ENCODE measurements at places on chromosomes 4 and X.

DNA sequence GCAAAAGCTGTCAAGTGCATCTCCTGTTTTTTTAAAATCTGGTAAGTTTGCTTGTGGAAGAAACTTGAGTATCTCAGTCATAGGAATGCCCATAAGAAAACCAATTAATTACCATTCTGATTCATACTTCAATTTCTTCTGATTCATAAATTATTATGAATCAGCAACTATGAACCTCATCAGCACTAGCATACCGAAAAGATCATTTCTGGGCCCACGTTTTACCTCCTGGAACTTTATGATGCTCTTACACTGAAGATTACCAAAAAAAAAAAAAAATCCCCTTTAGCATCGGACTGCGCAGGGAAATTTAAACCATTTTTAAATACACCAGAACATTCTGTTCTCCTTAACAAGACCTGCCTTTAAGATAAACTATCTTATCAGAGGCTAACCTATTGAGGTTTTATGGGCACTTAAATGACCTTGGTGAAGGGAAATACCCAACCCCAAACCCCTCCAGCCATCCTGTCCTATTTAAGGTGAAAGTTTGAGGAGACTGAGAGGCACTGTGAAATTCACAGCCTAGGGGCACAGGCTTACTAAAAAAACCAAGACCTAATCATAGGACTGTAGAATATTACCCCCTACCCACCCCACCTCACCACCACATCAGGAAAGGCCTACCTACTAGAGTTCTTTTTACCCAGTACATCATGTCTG lies 38.2 kb upstream of the ABCG2 start:
- DNase-seq, result no peak

- DNase-seq, result peak; percentile 35
These were observed 96.3 kb upstream of the NOCT start for GRCh38 chr4:138919094-138919936.

GRCh38 chr4:56060036-56060435 lies 111.3 kb downstream of the CEP135 start:
- DNase-seq, result no peak

GRCh38 chr4:186318481-186318880 lies 52.5 kb downstream of the F11 start:
- no peak for DNase-seq

DNA sequence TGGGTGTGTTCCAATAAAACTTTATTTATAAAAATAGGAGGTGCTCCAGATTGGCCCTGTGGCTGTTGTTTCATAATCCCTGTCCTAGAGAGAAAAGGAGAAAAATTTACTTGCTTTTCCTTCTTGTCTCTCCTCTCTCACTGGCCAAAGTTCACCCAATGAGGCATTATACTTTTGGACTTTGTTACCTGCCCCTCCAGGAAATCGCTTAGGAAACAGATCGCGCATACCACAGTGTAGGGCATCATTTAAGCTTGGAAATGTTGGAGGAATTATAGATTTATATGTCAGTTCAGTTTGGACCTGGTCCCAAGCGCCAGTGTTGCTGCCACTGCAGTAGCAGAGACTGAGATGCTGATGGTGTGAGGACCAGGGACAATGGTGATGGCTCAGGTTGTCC lies 337.6 kb upstream of the NR3C2 start:
- DNase-seq, result no peak

DNA sequence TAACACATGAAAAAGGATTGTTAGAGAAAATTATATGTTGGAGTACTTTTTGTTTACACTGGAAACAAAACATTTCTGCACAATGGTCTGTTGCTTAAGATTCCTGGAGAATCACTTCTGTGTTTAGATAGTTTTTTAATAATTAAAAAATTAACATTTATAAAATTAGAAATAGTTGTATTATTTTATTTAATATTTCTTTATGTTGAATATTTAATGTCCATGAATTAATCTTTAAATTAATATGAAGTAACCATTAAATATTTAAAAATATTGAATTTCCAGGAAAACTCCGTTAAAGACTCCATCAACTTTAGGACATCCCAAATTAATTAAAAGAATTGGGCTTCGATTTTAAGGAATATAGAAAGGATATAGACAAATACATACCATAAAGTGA lies 797.1 kb upstream of the GALNTL6 start:
- DNase-seq, result no peak

DNA sequence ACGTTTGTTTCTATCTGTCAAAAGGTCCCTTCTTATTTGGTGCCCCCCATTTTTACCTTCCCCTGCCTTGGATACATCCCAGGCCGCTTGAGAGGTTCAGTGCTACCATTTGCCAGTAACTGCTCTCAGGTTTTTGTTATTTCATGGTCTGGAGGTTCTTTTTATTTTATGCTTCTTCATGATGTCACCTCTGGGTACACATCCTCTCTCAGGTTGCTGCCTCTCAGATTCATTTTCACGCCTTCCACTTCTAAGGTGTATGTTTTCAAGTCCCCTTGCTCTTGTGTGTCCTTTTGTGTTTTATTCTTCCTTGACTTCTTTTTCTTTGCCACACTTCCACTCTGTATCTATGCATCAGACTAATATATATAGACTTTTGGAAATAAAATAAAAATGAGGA lies 640.1 kb upstream of the AADAT start:
- no peak for DNase-seq

DNA sequence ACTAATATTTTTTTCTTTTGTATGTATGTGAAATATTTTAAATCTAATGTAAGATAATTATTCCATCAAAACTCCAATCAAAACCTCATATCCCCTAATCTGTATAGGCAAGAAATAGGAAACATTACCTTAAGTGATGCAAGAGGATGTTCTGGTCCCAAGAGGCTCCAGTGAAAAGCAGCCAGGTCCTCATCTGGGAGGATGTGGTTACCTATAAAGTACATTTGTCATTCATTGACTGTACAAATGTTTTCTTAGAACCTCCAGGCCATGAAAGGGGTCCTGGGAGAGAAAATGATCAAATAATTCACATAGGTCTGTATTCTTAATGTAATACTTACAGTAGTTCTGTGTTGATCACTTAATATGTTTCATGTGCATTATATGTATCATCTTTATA lies 25.5 kb downstream of the FAM120C start:
- DNase-seq, result peak; percentile 4

Data from germinal center (tissue), 1 donor.